ENCODE measurements at places on chromosomes 16 and 17.

DNA sequence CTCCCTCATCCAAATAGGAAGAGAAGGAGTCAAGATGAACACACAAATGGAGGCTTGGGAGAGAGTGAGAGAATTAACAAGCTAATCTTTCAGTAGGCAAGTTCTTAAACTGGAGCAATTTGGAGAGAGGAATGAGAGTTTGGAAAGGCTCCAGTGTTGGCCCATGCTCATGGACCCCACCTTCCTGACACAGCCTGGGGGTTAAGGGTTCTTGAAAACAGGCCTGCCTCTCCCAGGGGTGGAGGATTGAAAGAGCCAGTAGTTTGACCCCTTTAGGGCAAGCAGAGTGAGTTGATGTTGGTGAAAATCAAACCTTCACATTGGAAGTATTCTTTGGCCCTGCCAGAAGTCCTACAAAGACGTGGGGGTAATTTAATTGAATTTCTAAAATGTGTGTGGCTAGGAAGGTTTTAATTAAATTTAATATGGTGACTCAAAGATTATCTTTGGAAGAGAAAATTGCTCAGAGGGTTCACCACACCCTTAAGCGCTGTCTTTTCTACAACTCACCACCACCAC is 5.8 kb downstream of the HOXB3 start:
- no peak for DNase-seq

DNA sequence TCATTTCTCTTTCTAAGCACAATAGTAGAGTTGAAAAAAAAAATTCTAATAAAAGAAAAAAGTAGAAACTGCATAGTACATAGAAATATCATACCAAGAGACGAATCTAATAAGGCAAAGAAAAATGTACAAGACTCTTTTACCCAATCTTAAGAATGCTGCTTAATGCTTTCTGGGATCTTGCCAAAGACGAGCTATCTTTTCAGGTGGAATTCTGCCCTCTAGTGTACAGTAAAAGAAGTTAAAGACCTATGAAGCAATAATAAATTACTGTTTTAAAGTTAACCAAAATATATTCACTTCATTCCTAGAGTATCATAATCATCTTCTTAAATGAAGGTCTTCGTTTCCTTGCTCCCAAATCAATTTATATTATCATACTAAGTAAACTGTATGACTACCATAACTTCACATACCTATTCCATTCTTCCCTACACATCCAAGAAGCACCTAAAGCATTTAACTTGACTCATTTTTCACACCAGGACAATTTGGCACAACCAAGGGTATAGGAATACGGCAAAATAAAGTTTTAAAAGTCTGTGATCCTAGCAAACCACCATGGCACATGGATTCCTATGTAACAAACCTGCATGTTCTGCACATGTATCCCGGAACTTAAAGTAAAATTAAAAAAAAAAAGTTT is 47.7 kb downstream of the CFDP1 start:
- DNase-seq: peak; percentile 33

- no peak for DNase-seq
Measured at GRCh38 chr17:1414001-1414574, 14.1 kb upstream of the YWHAE start.

GRCh38 chr17:59534583-59534982 is 30.8 kb upstream of the DHX40 start:
- no peak for DNase-seq

- DNase-seq: no peak
Measured at GRCh38 chr17:62581764-62582163, 45.7 kb upstream of the MRC2 start.

DNA sequence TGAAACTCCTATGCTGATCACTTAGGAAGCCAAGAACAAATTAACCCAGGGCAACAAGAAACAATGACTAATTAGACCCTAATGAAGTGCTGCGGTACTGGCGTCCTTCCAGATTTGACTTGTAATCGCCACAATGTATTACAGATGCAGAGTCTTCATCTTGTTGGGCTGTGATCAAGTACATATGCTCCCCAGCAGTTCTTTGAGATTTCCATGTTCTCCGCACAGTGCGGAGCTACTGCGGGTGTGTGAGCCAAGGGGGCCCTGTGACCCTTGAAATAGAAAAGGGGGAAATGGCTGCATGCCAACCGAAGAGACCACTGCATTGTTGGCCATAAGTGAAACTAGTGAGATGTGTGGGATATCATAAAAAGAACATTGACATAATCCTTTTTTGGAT is 469.9 kb downstream of the MAF start:
- no peak for DNase-seq

- DNase-seq: no peak
Measured at GRCh38 chr16:5205361-5206040, 107.9 kb upstream of the EEF2KMT start.

GRCh38 chr17:75473246-75473645 is 16.8 kb downstream of the TMEM94 start:
- DNase-seq: no peak

DNA sequence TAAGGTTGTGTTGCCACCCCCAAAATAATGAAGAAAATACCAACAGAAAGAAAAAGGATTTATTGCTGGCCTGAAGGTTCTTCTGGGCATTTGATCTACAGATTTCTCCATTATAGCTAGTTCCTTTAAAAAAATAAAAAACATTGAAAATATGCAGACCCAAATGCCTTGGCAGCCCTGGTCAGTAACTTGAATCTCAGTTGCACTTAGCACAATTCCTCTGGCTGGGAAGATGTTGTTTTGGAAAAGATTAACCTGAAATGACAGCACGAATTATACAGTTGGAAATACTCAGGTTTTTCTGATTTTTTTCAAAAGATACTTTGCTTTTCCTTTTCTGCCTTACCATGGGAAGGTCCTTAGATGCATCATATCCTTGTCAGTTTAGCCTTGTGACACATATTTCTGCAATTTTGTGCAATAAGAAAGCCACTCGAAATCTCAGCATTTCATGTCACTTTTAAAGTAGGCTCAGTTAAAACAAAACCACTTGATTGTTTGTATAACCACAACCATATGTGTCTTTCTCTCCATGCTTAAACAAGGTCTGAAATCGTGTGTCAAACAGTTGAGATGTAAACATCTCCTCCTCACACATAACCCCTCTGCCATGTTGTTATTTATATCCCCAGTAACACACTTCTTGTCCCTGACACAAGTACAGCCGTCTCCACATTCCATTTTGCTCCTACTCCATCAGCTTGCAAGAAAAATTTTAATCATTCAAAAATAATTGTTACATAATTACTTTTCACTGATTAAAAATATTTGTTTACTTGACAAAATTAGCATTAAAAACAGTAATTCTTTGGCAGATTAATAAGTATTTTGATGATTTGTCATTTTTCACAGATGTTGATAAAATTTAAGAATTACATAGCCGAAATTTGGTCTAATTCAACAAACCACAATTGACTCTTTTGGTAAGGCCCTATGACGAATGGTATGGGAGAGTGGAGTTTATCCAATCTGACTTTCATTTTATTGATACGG is 61.1 kb downstream of the SIAH1 start:
- DNase-seq: no peak

DNA sequence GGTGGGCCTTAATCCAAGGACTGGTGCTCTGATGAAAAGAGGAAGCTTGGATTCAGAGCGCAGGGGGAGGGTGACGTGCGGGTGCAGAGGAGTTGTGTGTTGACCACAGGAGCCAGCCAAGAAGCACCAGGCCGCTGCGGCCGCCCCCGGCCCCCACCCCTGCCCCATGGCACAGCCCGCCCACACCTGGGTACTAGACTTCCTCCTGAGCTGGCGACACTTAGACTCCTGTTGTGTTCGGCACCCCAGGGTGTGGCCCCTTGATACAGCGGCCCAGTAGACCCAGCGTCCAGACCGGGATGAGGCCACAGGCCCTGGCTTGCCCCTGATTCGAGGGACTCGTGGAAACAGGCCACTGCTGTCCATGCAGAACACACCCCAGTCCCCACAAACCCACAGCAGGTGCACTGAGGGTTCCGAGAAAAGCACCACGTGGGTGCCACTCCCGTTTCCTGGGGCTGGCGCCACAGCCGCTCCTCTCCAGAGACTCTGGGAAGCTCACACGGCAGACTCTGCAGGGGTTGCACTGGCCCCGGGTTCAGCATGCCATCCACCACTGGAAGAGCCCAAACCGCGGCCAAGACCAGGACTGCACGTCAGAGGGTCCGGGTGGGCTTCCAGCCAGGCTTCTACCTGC is 5.7 kb upstream of the SNAI3 start:
- peak; percentile 54 for DNase-seq

- peak; percentile 51 for DNase-seq
Measured at GRCh38 chr16:52191531-52192134, 355.3 kb downstream of the TOX3 start.

DNA sequence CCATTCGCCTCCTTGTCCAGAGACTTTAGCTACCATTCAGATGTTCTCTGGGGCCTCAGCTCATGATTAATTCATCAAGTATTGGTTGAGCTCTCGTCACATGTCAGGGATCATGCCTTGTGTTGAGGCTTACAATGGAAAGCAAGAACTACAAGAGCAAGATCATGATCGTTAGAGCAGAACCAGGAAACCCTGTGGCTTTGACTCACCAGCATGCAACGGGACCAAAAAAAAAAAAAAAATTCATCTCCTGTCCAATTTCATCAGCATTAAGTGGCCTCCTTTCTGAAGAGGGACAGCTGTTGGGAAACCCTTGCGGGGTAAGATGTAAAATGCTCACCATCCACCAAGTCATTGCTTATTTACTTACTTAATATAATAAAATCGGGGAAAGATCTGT is 12.1 kb upstream of the USP10 start:
- DNase-seq: no peak

- no peak for DNase-seq
Measured at GRCh38 chr17:42329025-42329976, 41.0 kb downstream of the STAT5A start.

DNA sequence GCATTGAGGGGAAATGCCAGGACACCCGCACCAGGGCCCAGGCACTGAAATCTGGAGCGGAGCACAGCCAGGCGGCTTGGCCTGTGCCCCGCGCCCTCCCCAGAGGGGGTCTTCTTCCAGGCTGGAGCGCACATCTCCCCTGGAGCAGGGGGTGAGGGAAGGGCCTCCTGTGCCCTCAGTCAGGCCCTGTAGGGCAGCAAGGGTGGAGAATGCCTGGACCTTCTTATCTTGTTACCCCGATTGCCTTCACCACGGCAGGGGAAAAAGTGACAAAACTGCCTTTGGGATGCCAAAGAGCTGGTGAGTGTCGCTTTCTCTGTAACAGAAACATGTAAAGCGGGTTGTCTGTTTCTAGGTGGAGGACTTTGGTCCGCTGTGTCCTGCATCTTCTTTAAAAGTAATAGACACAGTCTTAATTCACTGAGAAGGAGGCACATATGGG is 48.3 kb upstream of the BAHCC1 start:
- no peak for DNase-seq

DNA sequence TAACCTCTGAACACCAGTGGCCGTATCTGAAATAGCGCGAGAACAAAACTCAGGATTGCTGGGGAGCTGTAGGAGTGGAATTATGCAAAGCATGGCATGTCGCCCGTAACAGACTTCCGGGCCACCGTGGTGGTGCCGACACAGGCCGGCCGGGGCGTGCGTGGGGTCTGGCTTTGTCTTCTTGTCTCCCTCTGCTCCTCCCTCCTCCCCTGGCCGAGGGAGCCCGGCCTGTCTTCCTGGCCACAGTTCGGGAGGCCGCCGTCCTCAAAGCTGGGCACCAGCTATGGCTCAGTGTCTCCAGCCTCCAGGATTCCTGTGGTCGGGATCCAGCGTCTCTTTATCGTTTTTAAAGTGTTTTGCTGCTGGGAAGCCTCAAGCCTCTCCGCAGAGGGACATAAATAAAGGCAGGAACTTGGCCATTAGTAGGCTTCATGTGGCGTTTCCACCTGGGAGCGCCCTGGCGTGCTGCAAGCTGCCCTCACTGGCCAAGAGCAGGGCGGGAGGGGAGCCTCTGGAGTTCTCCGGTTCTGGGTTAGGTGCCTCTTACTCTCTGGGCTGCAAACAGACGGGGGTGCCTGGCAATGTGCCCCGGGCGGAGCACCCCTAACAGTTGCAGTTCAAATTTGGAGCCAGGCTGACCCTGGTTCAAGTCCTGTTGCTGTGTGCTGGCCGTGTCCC is 22.0 kb upstream of the NPTX1 start:
- DNase-seq: no peak

- DNase-seq: no peak
Measured at GRCh38 chr17:81517009-81517338, 4.4 kb upstream of the ACTG1 start.

- DNase-seq: no peak
Measured at GRCh38 chr17:65246252-65246651, 109.1 kb downstream of the RGS9 start.

GRCh38 chr17:35295686-35296085 is 52.8 kb downstream of the SLFN5 start:
- DNase-seq: no peak

GRCh38 chr16:88804552-88805339 is 1.2 kb downstream of the CDT1 start:
- DNase-seq: no peak

- no peak for DNase-seq
Measured at GRCh38 chr17:30905742-30906100, 317 bp downstream of the TEFM start.

DNA sequence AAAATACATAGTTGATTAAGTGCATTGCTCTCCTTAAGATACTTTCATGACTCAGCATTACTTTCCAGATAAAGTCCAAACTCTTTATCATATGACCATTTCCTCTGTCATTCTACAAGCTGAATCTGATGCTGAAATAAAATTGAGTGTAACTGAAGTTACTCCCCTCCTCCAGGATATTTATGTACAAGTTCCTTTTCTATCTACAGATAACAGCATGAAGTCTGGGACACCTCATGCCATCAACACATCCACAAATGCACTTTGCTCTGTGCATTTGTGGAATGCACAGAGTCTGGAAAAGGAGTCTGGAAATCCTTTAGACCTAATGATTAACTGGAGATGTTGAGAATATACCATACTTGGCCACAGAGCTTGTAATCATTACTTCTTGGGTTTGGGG is 60.5 kb downstream of the ACSM2B start:
- no peak for DNase-seq

DNA sequence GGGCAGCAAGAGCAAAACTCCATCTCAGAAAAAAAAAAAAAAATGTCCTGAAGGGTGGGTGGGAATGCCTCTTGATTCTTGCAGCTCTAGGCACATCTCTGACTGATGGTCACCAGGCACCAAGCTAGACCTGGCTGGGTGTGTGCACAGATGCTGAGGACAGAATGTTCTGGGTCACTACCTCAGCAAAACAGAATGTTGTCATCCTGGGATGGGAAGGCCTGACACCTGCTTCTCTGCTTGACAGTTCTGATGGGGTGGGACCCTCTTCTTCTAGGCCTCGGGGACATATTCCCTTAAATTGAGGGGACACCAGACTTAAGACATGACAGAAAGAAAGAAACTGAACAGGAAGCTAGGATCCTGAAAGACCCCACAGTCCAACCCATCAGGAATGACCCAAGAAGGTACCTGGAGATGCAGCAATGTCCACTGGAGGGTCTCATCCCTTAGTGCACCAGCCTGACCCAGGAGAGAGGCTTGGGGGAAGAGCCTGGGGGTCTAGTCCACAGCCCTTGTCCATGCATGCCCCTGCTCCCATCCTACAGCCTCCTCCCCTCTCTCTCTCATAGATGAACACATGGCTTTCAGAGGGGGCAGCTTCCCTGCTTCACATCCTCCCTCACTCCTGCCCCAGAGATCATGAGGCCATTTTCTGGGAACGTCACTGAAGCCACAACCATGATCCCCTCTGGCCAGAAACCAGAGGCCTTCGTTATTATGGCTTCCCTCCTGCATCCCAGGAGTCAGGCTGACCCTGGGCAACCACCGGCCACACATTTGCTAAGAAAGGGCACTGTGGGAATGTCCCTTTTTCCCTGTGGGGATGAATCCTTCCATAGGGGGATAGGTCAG is 3.8 kb upstream of the STAT5B start:
- no peak for DNase-seq
